ENCODE measurements at places on chromosomes 5 and 9.

DNA sequence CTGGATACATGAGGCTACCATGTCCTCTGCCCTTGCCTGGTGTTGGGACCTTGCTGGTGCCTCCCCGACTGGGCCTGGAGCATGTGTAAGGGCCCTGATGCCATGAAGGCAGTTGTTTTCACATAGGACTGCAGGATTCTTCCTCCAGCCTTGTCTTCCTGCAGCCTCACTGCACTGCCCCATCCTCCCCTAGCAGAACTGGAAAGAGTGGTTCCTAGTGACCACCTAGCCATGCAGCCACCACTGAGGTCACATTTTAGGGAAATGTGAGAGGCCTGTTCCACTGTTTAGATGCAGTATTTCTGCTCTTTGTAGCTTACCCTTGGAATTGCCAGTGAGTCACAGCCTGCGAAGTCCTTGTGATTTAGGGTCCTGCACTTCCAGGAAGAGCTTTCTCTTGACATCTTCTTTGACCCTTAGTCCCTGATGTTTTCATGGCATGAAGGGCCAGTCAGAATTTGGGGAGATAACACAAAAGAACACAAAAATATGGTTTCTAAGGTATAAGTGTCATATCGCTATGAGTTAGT lies 24.2 kb upstream of the TNFAIP8 start:
- no peak for DNase-seq

- DNase-seq: no peak
Observed at GRCh38 chr5:172441262-172441751, 13.0 kb downstream of the SH3PXD2B start.

GRCh38 chr9:78605041-78606000 lies 308.4 kb downstream of the PSAT1 start:
- no peak for DNase-seq

GRCh38 chr9:1057910-1058309 lies 7.8 kb downstream of the DMRT2 start:
- no peak for DNase-seq

- DNase-seq: no peak
Observed at GRCh38 chr5:127666043-127666716, 17.3 kb downstream of the CTXN3 start.

DNA sequence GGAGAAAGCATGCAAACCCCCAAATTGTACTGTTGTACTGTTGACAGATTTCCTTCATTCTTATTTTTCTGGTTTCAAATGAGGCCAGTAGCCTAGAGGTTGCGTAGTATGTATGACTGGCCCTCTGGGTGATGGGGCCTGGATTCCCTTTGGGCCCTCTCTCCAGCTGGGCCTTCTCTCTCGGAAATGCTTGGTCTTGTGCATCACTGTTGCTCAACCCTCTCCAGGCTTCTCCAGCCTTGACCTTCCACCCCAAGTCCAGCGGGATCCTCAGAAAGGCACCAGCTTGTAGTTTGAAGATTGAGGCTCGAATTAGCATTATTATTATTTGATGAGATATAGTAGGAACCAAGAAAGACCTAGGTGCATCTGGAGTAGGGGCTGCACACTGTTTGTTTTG lies 87.0 kb downstream of the ANGPTL2 start:
- DNase-seq: no peak

- no peak for DNase-seq
Observed at GRCh38 chr5:513216-514100, 10.8 kb downstream of the SLC9A3 start.

DNA sequence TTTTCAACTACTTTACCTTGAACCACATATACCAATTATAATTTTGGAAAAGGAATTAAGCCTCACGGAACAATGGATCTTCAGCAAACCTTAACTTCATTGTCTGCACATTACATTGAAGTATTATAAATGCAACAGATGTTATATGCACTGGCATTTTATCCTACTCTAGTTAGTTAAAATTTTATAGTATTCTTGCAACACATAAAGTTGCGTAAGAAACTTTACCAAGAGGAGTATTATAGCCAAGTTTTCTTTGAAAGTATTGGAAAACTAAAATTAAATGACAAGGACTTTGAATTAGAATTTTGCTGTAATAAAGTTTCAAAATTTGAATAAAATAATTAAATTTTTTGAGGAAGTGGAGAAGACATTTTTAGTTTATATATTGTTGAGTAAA lies 63.4 kb upstream of the SREK1 start:
- DNase-seq: no peak

- no peak for DNase-seq
Observed at GRCh38 chr9:108864446-108864845, 2.4 kb downstream of the ACTL7A start.

- DNase-seq: no peak
Observed at GRCh38 chr5:152549709-152550108, 144.6 kb upstream of the NMUR2 start.

DNA sequence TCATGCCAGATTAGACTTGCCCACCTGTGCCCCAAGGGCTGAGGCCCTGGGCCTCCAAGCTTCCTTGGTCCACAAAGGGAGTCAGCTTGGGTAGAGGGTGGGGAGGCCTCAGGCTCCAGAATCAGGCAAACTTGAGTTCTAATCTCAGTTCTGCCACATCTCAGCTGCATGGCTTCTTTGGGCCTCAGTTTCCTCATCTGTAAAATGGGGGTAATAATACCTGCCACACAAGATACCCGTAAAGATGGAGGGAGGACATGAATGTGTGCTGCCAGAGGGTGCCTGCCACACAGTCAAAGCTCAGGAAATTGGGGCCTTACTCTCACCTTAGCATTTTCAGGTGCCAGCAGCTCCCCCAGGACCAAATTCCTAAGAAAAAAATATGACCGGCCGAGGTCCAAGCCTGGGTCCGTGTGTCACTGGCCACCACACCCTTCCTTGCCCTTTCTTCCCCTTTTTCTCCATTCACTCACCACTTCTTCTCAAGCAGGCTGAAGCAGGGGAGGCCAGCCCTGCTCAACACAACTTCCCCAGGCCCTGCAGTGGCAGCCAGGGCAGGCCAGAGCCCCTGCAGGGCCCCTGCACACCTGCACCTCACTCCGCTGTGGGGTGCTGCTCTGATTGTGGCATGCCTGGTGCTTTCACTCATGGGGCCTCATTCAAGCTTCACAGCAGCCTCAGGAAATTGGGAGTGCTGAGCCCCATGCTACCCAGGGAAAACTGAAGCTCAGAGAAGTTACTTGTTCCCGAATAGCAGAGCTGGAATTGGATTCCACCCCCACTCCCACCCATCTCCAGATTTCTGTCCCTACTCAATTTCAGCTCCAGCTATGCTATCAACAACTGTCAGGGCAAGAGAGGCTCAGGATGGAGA lies 3.9 kb downstream of the RGS14 start:
- DNase-seq: no peak

- no peak for DNase-seq
Observed at GRCh38 chr9:78049484-78049883, 17.9 kb upstream of the GNAQ start.

DNA sequence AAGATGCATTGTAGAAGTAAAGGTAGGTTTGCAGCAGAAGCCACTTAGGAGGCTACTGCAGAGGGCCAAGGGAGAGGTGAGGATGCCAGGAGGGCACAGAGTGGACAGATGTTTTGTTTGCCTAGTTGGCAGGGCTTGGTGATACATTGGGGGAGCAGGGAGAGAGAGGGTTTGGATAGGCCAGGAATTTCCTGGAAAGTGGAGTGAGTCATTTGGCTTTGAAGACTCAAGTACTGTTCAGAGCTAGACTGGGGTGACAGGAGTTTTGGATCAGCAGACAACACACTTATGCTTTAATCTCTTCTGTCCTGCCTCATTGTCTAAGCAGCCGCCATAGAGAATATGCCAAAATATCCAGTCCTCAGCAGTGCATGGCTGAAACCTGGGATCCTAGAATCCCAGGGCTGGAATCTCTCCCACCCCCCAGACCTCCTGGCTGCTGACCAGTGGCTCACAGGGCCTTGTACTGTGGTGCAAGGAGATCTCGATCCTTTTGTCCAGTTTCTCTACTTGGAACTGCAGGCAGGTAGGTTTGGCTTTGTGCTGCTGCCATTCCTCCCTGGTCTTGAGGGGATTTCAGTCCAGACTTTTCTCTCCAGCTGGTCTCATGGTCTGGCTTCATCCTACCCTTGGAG lies 11.0 kb downstream of the TMEM268 start:
- DNase-seq: no peak

- no peak for DNase-seq
Observed at GRCh38 chr5:133938039-133938821, 30.2 kb downstream of the C5orf15 start.

GRCh38 chr5:68189613-68190012 lies 25.9 kb upstream of the PIK3R1 start:
- no peak for DNase-seq

DNA sequence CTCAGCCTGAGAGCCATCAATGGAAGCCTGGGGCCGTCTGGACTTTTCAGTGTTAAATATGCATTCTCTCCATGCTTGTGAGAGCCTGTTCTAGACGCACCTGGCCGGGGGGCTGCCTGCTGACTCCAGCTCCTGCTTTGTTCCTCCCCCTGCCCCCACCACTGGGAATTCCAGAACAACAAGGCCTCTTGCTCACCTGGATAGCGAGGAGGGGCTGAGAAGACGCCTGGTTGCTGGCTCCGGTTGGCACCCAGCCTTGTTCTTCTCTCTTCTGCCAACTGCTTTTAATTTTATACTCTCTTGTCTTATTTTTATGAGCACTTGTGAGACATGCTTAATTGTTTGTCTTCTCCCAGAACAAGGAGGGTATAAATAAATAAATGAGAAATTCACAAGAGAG lies 15.0 kb upstream of the RAPGEF1 start:
- no peak for DNase-seq

- no peak for DNase-seq
Observed at GRCh38 chr5:170151097-170151831, 45.6 kb downstream of the FOXI1 start.
